ENCODE measurements at places on chromosomes 3 and 15. TPM values are rescaled to one million over a fixed set of nuclear protein-coding genes. Genes with fewer than 3 reads are reported as not detected.
A peak's percentile ranks its signal among the peaks of the same experiment; 100 is the strongest.

The NRROS gene
- 23.8 TPM for total RNA-seq

DNA sequence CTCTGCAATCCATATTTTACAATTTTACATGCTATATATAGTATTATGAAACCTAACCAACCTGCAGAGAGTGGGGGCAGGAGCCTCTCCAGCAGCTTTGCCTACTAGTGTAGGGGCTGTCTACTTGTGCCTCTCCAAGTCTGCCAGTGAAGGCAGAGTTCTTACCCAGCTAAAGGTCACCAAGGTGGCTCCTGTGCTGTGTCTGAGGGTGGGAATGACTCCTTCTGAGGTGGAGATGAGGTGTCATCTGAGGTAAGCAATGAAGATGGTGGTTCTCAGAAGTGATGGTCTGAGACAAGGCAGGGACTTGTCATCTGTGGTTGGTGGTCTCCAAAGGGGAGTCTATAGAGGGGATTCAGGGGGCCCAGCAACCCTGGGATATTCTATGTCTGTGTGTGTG is 47.5 kb downstream of the SACM1L start:
- DNase-seq: no peak

- no peak for DNase-seq
These were observed 14.3 kb downstream of the ARL8B start for GRCh38 chr3:5136211-5136918.

DNA sequence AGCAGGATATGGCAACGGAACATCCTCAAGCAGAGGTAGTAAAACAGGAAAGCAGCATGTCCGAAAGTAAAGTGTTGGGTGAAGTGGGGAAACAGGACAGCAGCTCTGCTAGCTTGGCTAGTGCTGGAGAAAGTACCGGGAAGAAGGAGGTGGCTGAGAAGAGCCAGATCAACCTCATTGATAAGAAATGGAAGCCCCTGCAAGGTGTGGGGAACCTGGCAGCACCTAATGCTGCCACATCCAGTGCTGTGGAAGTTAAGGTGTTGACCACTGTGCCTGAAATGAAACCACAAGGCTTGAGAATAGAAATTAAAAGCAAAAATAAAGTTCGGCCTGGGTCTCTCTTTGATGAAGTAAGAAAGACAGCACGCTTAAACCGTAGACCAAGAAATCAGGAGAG is 14.3 kb upstream of the ZBTB47 start:
- no peak for DNase-seq

- DNase-seq: no peak
These were observed 84.2 kb downstream of the NEDD4 start for GRCh38 chr15:55909036-55909811.

DNA sequence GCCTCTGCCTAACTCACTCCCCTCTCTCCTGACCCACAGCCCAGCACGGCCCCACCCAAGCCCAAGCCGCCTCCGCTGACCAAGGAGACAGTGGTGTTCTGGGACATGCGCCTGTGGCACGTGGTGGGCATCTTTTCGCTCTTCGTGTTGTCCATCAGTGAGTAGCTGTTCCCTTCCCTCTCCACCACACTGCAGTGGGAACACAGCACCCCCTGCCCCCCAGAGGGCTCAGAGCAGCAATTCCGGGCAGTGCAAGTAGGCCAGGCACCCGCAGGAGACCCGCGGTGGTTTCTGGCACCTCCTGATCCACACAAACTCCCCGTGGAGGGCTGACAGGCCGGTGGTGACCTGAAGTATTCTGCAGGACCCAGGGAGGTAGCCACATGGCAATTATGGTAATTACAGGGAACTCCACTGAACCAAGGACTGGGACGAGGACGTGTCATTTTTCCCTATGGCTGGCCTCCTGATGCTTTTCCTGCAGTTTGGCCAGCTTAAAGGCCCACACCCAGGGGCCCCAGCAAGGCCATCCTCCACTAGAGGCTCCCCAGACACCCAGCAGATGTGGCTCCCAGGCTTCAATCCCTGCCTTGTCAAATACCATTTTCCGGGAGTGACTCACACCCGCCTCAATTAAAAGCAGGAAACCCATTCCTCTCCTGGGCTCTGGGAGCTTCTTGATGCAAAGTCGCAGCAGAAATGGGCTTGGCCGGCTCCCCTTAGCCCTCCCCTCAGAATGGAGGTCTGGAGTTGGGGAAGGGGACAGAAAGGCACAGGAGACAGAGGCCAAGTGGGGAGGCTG is 4.8 kb downstream of the TMIE start:
- DNase-seq: peak; percentile 27
